ENCODE measurements at places on chromosomes 13 and 19.

- peak; percentile 37 for DNase-seq
Observed at GRCh38 chr19:3897936-3898335, 17.5 kb downstream of the ATCAY start.

GRCh38 chr13:45932676-45933075 is 81.1 kb upstream of the SIAH3 start:
- DNase-seq: peak; percentile 49

- no peak for DNase-seq
Observed at GRCh38 chr19:58387338-58388174, 487 bp downstream of the RPS5 start.

- no peak for DNase-seq
Observed at GRCh38 chr13:93535251-93535650, 308.6 kb downstream of the GPC6 start.

DNA sequence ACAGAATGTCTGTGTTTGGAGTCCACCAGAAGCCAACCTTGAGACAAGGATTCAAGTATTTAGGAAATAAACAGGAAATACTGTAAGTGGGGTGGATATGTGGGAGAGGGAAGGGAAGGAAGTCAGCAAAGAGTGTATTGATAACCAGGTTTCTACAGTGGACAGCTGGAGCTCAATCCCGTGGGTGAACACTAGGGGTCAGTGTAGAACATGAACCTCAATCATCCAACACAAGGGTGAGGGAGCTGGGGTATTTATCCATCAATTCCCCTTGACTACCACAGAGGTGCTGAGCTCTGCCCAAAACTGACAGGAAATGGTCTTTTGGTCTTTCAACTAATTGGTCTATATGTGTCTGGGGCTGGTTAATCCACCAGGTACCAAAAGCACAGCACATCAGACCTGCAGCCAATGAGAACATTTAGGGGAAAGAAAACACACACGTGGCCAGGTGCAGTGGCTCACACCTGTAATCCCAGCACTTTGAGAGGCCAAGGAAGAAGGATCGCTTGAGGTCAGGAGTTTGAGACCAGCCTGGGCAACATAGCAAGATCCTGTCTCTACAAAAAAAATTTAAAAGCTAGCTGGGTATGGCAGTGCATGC is 5.6 kb upstream of the SYDE1 start:
- peak; percentile 70 for DNase-seq

DNA sequence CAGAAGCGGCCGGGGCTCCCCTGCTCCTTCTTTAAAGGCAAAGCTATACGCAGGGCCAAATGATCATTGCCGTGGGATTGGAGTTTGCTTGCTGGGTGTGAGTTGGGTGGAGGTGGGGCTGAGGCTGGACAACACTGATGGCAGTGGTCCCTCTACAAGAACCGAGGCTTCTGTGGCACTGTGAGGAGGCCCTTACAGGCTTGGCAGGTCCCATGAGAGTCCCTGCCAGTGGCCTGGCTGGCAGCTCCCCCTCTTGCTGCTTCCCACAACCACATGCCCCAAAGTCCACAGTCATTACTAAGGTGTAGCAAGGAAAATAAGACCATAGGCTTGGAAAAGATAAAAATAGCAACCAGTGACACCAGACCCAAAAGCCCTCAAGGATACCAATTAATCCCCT is 98.4 kb downstream of the ANKRD10 start:
- no peak for DNase-seq
